ENCODE measurements at places on chromosomes 6 and 20. TPM values are rescaled to one million over a fixed set of nuclear protein-coding genes. Genes with fewer than 3 reads are reported as not detected.

The YWHAB gene
- 504 TPM for polyA plus RNA-seq

The TENT5A gene
- 28.9 TPM for polyA plus RNA-seq

The CSNK2B gene
- 195 TPM for polyA plus RNA-seq

The PDE10A gene
- polyA plus RNA-seq: not detected

The BPIFB2 gene
- polyA plus RNA-seq: not detected

GRCh38 chr6:43127877-43128276 is 43.2 kb upstream of the SRF start:
- no peak for DNase-seq

- DNase-seq: no peak
Measured at GRCh38 chr6:113421997-113422396, 435.1 kb upstream of the MARCKS start.

- peak; percentile 59 for DNase-seq
Measured at GRCh38 chr20:11182720-11183119, 508.9 kb upstream of the JAG1 start.

DNA sequence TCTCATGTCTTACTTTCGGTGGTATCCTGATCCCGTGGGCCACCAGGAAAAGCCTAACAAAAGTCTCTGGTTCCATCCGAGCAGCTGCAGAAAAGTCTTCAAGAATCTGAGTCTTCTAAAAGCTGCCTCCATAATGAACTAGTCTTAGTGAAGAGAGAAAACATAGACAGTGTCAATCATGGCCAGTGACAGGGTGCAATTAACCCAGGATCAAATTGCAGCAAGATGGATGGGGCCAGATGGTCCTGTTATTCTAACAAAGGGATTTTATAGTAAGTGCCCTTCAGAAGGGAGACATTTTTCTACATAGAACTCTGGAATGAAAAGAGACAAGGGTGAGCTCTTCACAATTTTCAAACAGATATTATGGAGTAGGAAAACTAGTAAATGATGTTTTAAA is 281.6 kb upstream of the ZFP64 start:
- DNase-seq: no peak

- DNase-seq: no peak
Measured at GRCh38 chr6:152598901-152599537, 38.1 kb downstream of the SYNE1 start.

DNA sequence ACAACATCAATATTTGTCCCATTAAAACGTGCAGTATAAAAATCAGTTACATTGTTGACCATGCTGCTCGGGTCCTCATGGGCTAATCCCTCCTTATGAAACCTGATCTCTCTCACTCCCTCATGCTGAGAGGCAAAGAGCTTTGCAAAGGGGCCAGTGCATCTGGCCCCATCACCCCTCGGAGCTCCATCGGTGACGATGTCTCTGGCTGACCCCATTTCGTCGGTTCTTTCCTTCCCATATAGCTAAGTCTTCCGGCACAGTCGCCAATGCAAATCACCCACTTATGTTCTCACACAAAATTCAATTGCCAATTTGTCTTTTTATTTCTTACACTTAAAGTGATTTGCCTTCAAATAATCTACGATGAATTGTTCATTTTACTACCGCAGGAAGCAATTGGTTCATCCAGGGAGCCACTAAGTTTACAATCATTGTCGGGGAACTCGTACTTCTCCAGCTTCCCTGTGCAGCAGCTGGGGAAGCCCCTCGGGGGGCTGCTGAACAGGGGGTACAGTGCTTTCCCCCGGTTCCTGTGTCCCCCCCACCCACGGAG is 199.8 kb upstream of the CDH4 start:
- no peak for DNase-seq

- no peak for DNase-seq
Measured at GRCh38 chr20:49904440-49905214, 10.7 kb downstream of the SPATA2 start.

GRCh38 chr6:47854971-47855370 is 73.1 kb downstream of the OPN5 start:
- DNase-seq: no peak

DNA sequence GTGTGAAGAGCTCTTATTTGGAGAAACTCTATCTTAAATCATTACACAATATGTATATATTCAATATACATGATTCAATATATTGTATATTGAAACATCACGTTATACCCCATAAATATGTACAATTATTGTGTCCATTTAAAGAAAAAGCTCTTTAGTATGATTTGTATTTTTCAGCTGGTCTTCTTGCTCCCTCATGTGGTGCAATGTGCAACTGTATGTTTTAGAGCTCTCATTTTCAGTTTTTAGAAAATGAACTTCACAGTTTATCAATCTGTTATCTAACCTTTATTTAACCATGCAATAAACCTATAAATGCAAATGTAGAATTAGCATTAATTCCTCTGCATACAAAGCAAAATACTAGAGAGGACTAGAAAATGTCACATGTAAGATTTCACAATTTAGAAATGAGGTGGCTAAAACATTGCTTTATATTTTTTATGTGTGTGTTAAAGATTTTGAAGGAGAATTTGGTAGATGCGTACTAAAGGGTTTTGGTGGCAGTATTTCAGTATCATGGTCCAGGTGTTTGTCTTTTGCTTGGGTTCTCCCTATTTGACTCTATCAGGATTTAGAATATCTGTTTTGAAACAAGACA is 167.1 kb downstream of the PHF3 start:
- peak; percentile 23 for DNase-seq
